ENCODE measurements at places on chromosomes 3 and 15.

DNA sequence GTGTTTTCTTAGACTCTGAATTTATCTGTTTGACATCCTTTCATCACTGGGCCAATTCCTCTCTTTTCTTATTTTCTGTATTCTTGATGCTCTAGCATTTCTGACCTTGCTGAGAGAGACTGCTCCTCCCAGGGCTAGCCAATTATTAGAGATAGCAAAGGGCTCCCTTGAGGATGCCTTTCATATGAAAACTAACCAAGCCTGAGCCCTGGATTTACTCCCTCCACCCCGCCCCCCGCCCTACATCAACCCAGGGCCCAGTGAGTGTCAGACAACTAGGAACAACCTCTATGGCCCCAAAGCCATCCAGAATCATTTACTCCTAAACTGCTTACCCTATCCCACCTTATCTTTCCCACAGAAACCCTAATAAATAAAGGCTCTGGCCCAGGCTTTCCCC, 69.7 kb upstream of the LARS2 start:
- no peak for DNase-seq

DNA sequence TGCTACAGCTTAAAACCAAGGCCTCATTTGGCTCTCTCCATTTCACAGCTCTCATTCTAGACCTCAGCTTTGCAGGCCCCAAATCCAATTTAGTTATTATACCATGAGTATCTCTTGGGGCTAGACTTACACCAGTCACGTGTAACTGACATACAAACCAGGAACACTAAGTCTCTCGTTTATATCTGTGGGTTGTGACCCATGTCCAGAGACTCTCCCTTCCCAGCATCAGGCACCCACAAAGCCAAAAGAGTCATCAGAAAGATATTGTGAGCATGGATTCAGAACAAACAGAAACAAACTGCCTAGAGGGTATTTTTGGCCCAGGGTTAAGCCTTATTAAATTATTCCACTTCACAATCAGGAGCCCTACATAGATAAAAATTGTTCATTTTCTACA, 5.6 kb upstream of the CCDC13 start:
- no peak for DNase-seq

DNA sequence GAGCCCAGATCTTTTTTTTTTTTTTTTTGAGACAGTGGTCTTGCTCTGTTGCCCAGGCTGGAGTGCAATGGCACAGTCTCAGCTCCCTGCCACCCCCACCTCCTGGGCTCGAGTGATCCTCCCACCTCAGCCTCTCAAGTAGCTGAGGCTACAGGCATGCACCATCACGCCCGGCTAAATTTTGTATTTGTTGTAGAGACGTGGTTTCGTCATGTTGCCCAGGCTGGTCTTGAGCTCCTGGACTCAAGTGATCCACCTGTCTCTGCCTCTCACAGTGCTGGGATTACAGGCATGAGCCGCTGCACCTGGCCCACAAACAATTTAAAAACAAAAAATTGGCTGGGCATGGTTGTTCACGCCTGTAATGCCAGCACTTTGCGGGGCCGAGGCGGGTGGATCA, 22.6 kb upstream of the SLC6A6 start:
- DNase-seq: no peak

- DNase-seq: no peak
Observed at GRCh38 chr3:16559653-16560365, 45.4 kb downstream of the DAZL start.

GRCh38 chr3:135499426-135499825, 466.1 kb upstream of the PPP2R3A start:
- no peak for DNase-seq

DNA sequence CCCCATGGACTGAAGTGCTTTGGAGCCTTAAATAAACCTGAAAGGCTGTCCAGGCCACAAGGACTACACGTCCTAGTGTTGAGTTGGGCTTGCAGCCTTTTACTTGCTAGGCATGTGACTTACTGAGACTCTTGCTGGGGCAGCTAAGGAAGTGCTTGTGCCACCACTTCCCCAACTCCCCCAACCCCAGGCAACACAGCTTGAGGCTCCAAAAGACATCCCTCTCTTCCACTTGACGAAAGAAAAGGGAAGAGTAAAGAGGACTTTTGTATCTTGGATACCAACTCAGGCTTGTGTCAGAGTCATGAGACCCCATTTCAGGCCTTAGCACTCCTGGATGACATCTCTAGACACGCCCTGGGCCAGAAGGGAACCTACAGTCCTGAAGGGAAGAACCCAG, 109.8 kb downstream of the XRN1 start:
- no peak for DNase-seq

GRCh38 chr3:70488816-70489215, 176.4 kb upstream of the MDFIC2 start:
- DNase-seq: no peak

- DNase-seq: no peak
Observed at GRCh38 chr15:79520654-79521053, 88.5 kb downstream of the MINAR1 start.

DNA sequence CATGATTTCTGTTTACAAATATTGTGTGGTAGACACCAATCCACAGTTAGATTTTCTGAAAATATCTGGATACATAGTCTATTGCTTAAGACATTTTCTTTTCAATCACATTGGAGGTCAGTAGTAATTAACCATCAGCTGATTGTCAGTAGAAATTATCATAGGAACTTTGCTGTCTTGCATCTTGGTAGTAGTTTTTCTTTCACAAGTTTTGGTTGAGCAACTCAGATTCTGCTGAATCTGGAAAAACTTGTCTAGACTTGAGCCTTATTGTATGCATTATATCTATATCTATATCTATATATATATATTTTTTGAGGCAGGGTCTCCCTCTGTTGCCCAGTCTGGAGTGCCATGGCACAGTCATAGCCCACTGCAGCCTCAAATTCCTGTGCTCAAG, 4.0 kb downstream of the RAB11A start:
- DNase-seq: no peak

DNA sequence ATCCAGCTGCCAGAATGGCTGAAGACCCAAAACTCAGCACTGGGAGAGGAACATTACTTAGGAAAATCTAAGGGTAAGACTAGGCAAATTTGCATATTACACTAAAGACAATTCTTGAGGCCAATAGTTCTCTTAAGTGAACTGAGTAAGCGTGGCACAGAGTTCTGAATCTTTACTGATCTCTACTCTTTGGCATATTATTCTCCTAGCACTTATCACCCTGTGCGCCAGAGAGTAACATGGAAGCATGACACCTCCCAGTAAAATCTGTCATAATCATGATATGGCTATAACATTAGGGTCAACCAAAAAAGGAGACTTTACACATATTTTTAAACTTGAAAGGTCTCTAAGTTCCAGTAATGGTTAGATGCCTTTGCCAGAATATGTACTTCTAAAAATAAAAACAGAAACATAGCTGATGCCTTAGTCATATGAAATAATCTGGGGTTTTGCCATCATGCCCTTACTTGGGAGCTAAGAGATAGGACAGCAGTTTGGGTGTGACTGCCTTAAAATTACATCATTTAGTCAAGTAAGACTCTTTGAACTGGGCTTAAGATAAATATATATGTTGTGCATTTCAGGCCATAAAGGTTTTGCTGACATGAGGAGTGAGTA, 290.5 kb downstream of the PLCL2 start:
- DNase-seq: peak; percentile 88

DNA sequence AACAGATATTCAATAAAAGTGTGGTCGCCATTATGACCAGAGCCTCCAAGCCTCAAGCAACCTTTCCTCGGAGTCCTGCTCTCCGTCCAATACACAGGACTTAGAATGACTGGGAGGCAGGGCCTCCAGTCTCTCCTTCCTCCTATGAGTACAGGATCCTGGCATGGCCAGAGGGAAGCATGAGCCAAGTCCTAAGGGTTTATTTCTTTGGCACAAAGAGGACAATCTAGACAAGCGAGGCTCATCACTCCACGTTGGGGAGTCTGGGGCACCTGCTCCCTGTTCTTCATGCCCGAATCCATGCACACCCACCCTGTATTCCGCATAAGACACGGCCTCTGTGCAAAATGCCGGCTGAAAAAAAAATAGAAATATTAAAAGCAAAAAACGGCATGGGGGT, 6.8 kb downstream of the PRRT3 start:
- DNase-seq: no peak

DNA sequence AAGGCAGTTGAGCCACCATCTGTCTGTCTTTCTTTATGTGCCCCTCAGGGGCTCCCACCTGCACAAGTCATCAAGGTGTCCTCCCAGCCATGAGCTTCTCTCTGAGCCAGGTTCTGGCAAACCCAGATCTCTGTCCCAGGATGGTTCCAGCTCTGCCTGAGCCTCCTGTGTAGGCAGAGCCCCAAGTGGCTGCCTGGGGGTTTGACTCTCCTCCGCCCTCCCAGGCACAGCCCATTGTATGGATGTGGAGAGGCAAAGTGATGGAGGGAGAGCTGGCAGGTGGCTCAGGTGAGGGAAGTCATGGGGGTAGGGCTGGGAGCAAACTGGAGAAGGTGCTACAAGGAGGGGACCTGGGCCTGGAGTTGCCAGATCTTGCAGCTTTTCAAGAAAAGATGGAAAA, 56.9 kb downstream of the GRIP2 start:
- no peak for DNase-seq

GRCh38 chr15:31338318-31338878, 11.8 kb downstream of the KLF13 start:
- no peak for DNase-seq

- no peak for DNase-seq
Observed at GRCh38 chr3:196501316-196502044, 2.1 kb downstream of the RNF168 start.

GRCh38 chr3:63450634-63451363, 172.7 kb downstream of the SYNPR start:
- DNase-seq: no peak

DNA sequence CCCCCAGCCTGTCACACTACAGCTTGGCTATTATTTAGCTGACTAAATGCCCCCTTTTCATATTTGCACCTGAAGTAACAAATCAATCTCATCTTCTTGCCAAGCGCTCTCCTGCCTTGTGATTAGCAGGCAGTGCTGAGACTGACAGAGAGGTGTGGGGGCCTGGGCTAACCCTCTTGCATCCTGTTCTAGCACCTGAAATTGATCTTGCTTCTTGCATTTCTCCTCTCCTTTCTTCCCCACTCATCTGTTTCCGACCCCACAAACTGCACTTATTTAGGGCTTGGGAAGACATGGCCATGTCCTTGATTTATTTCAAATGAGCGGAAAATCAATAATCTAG, 309.0 kb upstream of the PROK2 start:
- no peak for DNase-seq

DNA sequence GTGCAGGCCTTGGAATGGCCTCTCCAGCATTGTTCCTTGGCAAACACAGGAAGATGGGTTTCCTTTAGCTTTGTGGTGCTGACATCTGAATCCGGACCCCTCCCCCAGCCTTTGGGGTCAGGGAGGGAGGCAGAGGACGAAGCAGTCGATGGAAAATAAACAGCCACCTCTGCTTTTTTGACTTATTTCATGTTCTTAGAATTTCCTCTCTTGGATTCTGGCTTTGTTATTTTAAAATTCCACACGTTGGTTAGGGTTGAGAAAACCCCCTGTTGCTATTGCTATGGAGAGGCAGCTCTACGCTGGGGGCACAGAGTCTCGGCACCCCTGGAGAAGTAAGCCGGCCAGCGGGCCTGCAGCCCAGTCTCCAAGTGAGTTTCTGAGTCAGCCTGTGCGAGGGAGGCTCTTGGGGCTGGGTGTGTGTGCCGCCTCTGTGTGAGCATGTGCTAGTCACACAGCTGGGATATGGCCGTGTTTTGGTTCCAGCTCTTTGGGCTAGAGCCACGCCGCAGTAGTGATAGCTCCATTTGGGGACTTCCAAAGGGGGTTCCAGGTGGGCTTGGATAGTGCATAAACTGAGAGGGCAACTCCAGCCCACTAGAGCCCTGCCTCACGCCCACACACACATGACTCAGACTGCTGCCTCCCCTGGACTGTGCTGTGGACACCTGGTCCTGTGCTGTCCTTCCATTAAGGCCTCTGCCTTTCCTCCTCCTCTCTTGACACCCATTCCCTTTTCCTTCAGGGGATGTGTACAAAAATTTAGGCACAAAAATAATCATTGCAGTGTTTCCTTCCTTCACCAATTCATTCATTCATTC, 58.8 kb downstream of the AMOTL2 start:
- DNase-seq: no peak

- DNase-seq: no peak
Observed at GRCh38 chr3:195115600-195116406, 155.2 kb downstream of the XXYLT1 start.

GRCh38 chr15:100628746-100629145, 26.4 kb downstream of the ASB7 start:
- DNase-seq: no peak

DNA sequence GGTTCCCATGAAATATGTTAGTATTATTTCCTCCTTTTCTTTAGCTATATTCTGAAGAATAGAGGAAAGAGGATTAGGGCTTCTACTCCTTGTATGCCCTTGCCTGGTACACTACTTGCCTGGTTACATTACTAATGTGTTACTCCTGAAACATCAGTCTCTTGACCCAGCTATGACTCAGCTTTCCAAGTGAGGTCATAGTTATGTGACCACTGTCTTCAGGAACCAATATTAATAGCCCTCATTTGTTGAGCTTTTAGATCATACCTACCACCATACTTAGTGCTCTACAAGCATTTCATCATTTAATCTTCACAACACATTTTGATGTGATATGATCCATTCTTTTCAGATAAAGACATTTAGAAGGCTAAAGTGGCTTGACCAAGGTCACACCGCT, 60.3 kb downstream of the CMSS1 start:
- DNase-seq: peak; percentile 59

DNA sequence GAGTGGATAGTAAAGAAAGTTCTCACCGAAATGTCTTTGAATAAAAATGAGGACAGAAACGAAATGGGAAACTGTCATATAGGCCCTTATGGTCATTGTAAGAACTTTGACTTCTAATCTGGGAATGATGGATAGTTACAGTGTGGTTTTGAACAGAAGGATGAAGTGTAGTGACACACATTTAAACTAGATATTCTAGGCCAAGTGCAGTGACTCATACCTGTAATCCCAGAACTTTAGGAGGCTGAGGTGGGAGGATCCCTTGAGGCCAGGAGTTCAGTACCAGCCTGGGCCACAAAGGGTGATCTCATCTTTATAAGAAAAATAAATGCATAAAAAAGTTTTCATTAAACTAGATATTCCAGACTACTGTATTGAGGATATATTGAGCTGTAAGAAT, 452.8 kb downstream of the ROBO1 start:
- no peak for DNase-seq

DNA sequence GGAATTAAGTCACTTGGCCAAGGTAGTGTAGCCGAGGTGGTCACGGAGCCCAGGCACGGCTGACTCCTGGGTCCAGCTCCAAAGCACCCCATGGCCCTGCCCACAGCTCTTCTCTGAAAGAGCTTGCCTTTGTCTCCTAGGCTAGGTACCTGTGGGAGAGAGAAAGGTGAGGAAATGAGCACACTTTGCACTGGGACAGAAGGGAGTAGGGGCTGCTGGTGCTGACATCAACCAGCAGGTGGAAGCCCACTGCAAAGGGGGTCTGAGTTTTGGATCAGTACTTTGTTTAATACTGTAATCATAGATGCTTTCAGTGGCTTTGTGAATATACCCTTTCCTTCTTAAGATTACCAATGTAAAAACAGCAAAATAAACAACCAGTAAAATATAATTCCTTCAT, 128.3 kb upstream of the EIF1B start:
- DNase-seq: no peak

- DNase-seq: no peak
Observed at GRCh38 chr3:136942803-136943202, 15.0 kb upstream of the IL20RB start.

Measured in HS-27A (cell line).